ENCODE measurements at places on chromosomes 3 and 15.

- no peak for DNase-seq
Measured at GRCh38 chr3:159797771-159798170, 190.9 kb upstream of the IL12A start.

DNA sequence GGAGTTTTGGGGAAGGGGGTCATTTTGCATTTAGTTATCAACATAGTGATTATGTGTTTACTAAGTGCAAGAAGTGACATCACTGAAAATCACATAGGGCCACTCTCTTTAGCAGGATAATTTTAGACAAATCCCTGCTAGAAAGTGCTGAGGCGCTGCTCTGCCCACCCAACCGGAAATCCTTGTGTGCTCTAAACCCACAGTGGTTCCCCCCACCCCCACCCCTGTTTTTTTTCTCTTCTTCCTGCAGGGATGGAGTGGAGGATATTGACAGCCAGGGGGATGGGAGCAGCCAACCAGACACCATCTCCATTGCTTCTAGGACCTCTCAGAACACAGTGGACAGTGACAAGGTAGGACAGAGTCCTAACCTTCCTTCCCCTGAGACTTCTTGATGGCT is 234.2 kb upstream of the UMPS start:
- no peak for DNase-seq

DNA sequence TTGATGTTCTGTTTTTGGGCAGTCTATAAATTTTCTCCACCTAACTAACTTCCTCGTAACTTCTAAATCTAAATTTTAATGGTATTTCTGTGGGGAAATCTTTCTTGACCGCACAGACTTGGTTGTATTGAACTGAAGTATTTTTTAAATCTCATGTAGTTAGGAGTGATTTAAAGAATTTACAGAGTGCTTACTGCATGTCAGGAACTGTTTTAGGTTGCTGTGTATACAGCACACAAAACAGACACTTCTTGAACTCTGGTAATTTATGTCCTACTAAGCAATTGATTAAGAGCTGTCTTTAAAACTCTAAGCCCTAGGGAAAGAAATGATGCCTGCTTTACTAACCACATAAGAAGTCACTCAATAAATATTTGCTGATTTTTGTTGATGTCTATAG is 1350.2 kb downstream of the ZPLD1 start:
- no peak for DNase-seq

- DNase-seq = no peak
Measured at GRCh38 chr3:138901567-138901966, 45.4 kb downstream of the FOXL2 start.

GRCh38 chr3:170419557-170420087 is 954 bp downstream of the CLDN11 start:
- peak; percentile 67 for DNase-seq

DNA sequence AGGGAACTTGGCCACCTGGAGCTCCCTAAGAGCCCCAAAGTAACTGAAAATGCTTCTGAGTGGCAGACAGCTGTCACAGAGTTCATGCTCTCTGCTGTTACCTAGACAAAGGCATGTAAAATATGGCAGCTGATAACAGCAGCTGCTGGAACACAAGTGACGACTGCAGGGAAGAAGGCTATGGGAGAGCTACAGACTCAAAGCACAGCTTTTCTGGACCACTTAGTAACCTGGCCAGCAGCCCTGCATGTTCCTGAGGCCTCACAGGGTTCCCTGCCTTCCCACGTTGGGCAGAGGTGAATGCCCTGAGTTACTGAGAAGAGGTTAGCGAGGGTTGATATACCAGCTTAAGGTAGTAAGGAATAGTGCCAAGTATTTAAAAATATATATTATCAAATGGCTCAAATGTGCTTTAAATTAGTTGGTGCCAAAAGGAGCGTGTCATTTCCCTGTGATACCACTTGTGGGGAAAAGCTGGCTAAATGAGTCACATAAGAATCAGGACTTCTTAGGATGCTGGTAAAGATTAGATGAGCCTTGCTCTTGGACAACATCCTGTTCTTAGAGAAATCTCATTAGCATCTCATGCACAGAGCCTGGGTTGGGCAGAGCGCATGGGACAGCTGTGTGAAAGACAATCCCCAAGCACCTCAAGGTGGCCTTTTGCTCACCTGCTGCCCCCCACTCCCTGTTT is 76.4 kb upstream of the SCN5A start:
- DNase-seq = peak; percentile 40

GRCh38 chr3:53693451-53693850 is 152.8 kb downstream of the CHDH start:
- DNase-seq = no peak

DNA sequence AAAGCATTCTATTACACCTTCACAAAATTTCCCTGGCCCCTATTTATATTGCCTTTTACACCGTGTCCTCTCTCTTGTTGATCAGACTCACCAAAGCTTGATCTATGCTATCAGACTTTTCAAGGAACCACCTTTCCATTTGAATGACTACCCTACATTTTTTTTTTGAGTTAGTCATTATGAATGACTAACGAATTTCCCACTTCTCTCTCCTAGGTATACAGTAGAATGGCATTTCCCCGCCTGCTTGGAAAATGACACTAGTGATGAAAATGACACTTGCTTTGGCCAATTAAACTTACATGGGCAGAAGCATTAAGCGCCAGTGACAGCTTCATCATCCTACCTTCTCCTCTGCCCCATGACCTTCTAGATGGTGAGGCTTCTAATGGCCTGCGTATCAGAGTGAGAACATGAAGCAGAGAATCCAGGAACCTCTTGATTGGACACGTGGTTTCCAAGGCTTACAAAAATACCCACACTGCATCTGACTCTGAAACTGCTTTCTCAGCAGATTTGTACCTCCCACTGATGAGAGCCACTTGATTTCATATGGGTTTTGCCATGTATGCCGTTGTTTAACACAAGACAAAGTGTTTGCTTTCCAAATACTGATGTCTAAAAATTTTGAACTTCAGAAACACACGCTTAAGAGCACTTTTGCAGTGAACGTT is 370.5 kb downstream of the CTNNB1 start:
- no peak for DNase-seq

DNA sequence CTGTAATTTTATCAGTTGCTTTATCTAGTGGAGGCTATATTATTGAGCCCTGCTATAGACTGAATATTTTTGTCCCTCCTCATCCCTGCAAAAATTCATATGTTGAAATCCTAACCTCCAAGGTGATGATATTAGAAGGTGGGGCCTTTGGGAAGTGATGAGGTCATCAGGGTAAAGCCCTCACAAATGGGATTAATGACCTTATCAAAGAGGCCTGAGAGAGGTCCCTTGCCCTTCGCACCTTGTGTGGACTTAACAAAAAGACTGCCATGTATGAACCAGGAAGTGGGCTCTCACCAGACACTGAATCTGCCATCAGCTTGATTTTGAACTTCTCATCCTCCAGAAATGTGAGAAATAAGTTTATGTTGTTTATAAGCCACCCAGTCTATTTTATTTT is 381.4 kb upstream of the ONECUT1 start:
- DNase-seq = no peak

DNA sequence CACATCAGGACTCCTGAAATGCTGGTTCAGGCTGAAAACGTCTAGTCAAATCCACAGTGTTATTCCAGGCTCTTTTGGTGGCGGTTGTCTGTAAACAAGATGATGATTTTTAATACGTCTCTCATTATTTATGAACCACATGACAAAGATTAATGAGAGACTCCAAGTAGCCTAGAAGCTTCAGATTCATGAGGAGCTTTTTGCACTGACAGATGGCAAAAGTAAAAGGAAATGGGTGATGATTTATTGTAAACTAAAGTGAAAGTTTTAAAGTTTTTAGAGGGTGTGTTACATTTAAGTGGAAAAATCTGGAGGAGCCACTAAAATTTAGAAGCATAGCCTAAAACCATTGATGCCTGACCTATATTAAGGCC is 77.0 kb downstream of the BBX start:
- DNase-seq = no peak

- DNase-seq = no peak
Measured at GRCh38 chr3:45060165-45060892, 34.2 kb downstream of the CLEC3B start.

- DNase-seq = no peak
Measured at GRCh38 chr3:98594628-98595324, 1.4 kb upstream of the CPOX start.

DNA sequence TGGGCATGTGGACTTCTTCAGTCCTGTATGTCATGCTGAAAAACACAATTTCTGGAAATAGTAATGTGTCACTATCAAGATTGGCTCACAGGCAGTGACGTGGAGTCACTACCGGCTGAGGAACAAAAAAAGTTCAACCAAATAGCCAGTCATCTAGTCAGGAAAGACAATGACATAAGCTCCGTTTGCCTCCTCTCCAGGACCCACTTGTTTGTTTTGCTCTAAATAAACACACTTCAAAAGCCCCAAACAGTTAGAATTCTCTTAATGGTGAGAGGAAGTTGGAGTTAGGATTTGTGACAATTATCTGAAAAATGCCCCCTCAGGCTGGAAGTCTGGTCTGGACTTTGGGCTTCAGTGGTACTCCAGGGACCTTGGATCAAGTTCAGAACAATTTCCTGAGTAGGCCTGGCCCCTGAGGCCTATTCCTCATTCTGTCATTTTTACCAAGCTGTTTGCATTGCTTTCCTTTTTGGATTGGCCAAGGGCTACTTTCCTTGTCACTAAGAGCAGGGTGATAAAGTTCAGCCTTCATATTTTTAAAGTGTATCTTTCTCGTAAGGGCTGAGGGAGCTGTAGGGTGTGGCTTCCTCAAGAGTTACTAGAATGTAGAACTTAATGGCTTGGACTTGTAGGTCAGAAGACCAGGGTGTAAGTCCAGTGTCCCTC is 98.9 kb downstream of the EOMES start:
- DNase-seq = no peak

DNA sequence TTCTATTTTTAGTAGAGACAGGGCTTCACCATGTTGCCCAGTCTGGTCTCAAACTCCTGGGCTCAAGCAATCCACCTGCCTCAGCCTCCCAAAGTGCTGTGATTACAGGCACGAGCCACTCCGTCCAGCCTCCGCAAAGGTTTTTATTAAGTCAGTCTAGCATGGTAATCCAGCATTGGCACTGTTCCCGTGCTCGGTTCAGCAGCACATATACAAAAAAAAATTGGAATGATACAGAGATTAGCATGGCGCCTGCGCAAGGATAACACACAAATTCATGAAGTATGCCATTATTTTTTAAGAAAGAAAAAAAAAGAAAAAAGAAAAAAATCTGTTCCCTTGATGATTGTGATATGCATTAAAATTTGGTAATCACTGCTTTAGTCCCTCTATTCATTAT is 8.5 kb downstream of the CKMT1A start:
- peak; percentile 32 for DNase-seq

DNA sequence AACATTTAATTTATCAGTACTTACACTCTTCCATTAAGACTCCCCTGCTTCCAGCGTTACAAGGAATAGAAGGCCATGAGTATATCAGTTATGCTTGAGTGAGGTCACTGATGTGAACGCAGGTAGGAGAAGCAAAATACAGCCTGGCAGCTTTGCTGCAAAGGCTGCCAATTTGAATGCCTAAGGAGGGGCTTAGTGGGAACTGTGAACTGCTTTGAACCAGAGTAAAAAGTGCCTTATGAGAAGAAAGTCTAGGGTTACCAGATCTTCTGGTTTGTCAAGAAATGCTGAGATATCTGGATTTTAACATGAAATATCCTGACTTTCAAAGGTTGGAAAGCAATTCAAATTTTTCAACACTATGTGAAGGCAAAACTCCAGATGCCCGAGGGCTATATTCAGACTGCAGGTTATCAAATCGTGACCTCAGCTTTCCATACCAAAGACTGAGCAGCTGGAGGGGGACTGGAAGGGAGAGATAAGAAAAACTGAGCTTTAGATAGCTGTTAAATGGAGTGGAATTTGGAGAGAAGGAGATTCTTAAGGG is 446.3 kb upstream of the NECTIN3 start:
- DNase-seq = no peak

DNA sequence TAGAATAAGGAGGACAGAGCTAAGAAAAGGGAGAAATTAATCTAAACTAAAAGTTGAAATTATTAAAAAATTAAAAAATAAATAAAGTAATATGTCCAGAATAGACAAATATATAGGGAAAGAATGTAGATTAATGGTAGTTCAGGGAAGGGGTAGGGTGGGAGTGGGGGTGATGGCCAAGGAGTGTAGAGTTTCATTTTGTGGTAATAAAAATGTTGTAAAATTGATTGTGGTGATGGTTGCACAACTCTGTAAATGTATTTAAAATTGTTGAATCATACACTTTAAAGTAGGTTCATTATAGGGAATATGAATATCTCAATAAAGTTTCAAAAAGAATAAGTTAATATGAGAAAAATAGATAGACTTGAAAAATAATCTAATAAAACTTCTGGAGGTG is 21.0 kb upstream of the FNDC3B start:
- DNase-seq = no peak

DNA sequence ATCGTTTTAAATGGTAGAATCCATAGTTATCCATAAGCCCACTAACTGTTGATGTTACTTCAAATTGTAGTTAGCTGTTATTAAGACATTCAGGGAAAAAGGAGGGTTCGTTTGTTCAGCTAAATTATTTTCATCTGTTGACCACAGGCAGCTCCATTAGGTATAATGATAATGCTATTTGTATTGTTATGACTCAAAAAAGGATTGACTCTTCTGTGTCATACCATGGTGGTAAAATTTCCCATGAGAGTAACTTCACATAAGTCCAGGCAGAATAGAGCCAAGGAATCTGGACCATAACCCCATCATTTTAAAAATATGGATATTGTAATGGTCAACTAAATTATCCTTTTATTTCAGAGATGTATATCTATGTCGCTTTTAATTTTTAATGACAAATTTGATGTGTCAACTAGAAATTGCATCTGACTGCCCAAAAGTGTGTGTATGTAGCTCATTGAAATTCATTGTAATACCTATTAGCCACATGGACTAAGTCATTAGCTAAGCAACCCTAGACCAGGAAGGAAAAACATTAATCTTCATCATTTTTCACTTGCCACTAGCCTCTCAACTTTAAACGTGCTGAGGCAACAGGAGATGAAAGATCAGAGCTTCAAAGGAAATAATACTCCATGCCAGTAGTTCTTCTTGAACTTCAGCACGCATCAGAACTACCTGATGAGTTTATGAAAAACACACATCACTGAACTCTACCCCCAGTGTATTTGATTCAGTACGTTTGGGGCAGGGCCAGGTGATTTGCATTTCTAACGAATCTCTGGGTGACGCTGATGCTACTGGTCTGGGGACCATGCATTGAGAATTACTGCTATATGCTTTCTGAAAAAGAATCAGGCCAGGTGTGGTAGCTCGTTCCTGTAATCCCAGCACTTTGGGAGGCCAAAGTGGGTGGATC is 537.7 kb downstream of the UNC13C start:
- DNase-seq = no peak

DNA sequence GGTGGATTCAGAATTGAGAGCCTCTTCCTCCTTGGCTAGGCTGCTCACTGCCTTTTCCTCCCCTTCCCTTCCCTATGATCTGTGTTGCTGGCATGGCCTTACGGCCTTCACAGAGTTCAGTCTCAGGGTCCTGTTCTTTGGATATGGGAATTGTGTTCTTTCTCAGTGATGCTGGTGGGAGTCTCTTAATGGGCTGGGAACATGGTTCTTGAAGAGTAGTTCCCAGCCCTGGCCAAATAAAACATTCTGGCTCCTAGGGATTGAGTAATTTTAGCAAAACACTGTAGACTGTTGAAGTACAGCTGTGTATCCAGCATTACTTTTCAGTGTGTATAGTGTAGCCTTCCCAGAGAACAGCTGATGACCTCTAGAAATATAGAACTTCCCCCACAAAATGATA is 22.6 kb upstream of the FILIP1L start:
- no peak for DNase-seq
